Calu3 (cell line): ENCODE measurements at places on chromosomes 1 and 21. TPM values are rescaled to one million over a fixed set of nuclear protein-coding genes. Genes with fewer than 3 reads are reported as not detected.

DNA sequence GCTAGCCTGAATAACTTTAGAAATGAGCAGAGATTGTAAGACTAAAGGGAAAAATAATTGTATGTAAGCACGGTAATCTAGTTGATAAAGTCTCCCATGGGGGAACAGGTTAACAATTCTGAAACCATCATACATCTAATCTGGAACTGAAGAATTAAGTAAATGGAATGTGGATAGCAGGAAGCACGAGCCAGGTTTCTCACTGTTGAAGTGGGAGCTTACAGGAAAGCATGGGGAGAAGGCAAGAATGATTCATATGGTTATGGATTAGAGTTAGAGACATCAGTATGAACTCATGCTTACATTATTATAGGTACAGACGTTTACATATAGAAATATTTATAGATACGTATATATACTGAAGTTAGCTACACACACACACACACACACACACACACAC lies 83.0 kb downstream of the LEPR start:
- DNase-seq = no peak
- no peaks in the 10 kb centered on the region for H3K36me3 ChIP-seq
- H3K27me3 ChIP-seq = no peaks in the 10 kb centered on the region
- no peak overlapping the region for H3K27ac ChIP-seq
- H3K4me3 ChIP-seq = no peak overlapping the region

- no peak overlapping the region for H3K27ac ChIP-seq
- no peaks in the 10 kb centered on the region for H3K4me1 ChIP-seq
- no peak overlapping the region for H3K4me3 ChIP-seq
- no peak for DNase-seq
These were observed 10.4 kb downstream of the DNAJB4 start for GRCh38 chr1:78015148-78015547.

DNA sequence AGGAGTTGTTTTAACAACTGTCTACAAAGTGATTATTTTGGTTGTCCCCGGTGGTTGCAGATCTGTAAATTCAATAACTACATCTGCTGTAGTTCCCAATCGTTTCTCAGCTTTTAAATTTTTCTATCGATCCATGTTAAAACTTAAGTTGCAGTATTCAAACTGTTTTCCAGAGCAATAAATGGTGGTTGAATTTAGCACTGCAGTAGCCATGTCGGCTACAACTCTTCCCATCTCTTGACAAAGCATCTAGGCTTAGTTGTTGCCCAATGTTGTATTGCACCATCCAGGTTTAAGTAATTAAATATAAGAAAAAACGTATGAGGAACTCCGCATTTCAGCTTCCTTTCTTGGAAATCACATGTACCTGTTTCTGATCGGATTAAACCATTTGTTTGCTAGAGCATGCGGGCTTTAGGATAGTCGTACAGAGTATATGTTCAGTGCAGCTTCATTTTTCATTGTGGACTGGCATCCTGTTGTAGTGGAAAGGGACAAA lies 996 bp downstream of the CNIH4 start:
- peaks cover 28% of the 10 kb centered on the region for H3K36me3 ChIP-seq
- H3K4me1 ChIP-seq = peaks cover 21% of the 10 kb centered on the region
- peak overlapping the region; percentile 97 for H3K4me3 ChIP-seq
- DNase-seq = no peak
- peak overlapping the region; percentile 18 for H3K27ac ChIP-seq

DNA sequence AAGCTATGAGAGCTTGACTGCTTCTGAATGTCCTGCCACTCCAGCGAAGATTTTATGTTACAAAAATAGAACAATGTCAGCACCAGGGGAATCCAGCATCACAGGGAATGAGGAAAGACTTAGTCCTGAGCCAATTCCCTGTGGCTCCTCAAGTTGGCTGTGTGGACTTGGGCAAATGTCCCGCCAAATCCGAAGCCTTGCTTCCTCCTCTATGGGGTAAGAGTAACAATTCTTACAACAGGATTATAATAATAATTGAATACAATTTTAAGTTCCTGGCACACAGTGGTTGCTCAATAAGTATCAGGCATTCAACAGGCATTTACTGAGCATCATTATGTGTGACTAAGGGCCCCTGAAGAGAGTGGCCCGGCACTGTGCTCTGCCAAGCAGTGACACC lies 44.4 kb downstream of the STPG1 start:
- no peak overlapping the region for H3K27ac ChIP-seq
- no peaks in the 10 kb centered on the region for H3K4me1 ChIP-seq
- DNase-seq = no peak
- no peaks in the 10 kb centered on the region for H3K27me3 ChIP-seq
- no peaks in the 10 kb centered on the region for H3K36me3 ChIP-seq
- no peak overlapping the region for H3K4me3 ChIP-seq

- H3K4me3 ChIP-seq = no peak overlapping the region
- no peak overlapping the region for H3K27ac ChIP-seq
- H3K27me3 ChIP-seq = no peaks in the 10 kb centered on the region
- no peaks in the 10 kb centered on the region for H3K4me1 ChIP-seq
- no peaks in the 10 kb centered on the region for H3K36me3 ChIP-seq
These were observed 338.5 kb downstream of the KCTD3 start for GRCh38 chr1:215905493-215906115.

DNA sequence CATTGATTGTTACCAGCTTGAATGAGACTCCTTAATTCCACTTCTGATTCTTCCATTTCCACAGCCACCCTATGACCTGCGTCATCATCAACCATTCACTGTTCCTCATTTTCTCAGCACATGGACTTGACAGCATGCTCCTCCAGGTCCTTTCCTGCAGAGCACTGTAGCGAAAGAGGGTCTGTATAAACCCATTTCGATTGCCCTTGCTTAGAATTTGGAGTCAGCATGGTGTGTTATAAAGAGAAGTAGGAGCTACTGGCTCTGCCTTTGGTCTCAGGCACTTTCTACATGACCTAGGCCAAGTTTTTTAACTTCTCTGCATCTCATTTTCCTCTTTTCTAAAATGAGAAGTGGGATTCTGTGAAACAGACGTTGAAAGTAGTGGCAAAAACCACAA lies 133.8 kb downstream of the AK5 start:
- H3K4me1 ChIP-seq = peaks cover 38% of the 10 kb centered on the region
- no peak for DNase-seq
- H3K4me3 ChIP-seq = no peak overlapping the region

GRCh38 chr1:189567890-189568289 lies 909.8 kb downstream of the BRINP3 start:
- no peaks in the 10 kb centered on the region for H3K36me3 ChIP-seq
- no peak for DNase-seq
- H3K27ac ChIP-seq = no peak overlapping the region
- H3K4me3 ChIP-seq = no peak overlapping the region

GRCh38 chr1:247417831-247418230 lies 1.9 kb downstream of the NLRP3 start:
- no peak for DNase-seq
- no peaks in the 10 kb centered on the region for H3K36me3 ChIP-seq
- H3K27me3 ChIP-seq = no peaks in the 10 kb centered on the region
- no peak overlapping the region for H3K27ac ChIP-seq

DNA sequence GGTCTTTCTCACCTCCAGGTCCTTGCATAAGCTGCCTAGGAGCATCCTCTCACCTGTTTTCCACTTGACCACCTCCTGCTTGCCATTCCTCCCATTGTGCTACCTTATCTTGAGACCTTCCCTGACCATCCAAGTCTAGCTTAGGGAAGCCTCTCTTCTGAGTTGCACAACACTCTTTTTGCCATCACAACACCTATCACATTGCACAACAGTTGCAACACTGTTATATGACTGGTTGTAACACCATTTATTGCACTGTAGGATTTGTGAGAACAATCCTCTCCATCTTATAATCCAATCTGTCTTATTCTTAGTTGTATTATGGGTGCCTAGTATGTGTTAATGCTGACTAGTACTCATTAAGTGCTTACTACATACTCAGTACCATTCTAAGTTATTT lies 488.7 kb downstream of the OMA1 start:
- no peak overlapping the region for H3K4me3 ChIP-seq
- no peaks in the 10 kb centered on the region for H3K27me3 ChIP-seq
- DNase-seq = no peak
- H3K36me3 ChIP-seq = no peaks in the 10 kb centered on the region
- H3K27ac ChIP-seq = no peak overlapping the region

LCE3E gene
- total RNA-seq = not detected in 2 replicates

PALMD gene
- total RNA-seq = 6.8 and 19.2 TPM in 2 replicates

TMIGD3 gene
- not detected in 2 replicates for total RNA-seq

SPRR1B gene
- 3.1 TPM in 1 of 2 replicates, not detected in the other for total RNA-seq
